A549 treated with ZK216348 at 1 μM for 4 hours (cell line): ENCODE measurements at places on chromosomes 6 and 20. TPM values are rescaled to one million over a fixed set of nuclear protein-coding genes. Genes with fewer than 3 reads are reported as not detected.

The PNPLA1 gene
- 0.15 TPM in 1 of 5 replicates, not detected in the others for total RNA-seq

The TSPYL4 gene
- total RNA-seq: 2.8 to 3.7 TPM (median 3.2 TPM) in 5 replicates

The MRAP2 gene
- total RNA-seq: 1.1 to 2.0 TPM (median 1.8 TPM) in 5 replicates

The BCAS1 gene
- total RNA-seq: 0.39 to 1.0 TPM (median 0.53 TPM) in 5 replicates

The POU5F1 gene
- total RNA-seq: 7.3 to 11.6 TPM (median 9.2 TPM) in 5 replicates

The NOTCH4 gene
- 0.42 to 0.88 TPM (median 0.63 TPM) in 5 replicates for total RNA-seq

The GSTA3 gene
- not detected in 5 replicates for total RNA-seq

The TBXT gene
- not detected in 5 replicates for total RNA-seq

The DST gene
- 52.8 to 60.7 TPM (median 57.0 TPM) in 5 replicates for total RNA-seq

The TINAG gene
- not detected in 5 replicates for total RNA-seq

The SMPDL3A gene
- total RNA-seq: 2.1 to 4.3 TPM (median 3.3 TPM) in 5 replicates

The CDSN gene
- 0.11 TPM in 1 of 5 replicates, not detected in the others for total RNA-seq

The ZNF311 gene
- 0.14 to 0.42 TPM (median 0.23 TPM) in 4 of 5 replicates, not detected in the other for total RNA-seq

The AVP gene
- not detected in 5 replicates for total RNA-seq

The NKX2-2 gene
- not detected in 5 replicates for total RNA-seq

The MYCT1 gene
- total RNA-seq: 0.05 to 0.11 TPM (median 0.08 TPM) in 4 of 5 replicates, not detected in the other

The ZC2HC1B gene
- not detected in 5 replicates for total RNA-seq

The PLG gene
- total RNA-seq: not detected in 5 replicates

The TMC2 gene
- not detected in 5 replicates for total RNA-seq
